ENCODE measurements at places on chromosomes 6 and 20.

DNA sequence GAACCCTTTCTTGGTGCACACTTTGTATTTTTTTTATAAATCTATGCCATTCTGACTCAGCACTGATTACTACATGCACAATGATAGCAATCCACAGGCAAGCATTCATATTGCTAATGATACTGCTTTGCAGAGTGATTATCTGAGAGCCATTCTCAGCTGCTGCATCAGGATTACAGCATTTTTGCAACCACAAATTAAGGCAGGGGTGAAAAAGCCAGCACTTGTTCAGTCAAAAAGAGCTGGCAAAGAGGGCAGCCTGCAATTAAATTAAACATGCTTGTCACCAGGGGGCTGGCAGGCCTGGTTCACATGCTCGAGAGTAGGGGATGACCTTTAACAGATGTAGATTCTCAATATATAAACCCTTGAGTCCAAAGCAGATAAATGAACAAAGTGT, 40.7 kb upstream of the SLC17A4 start:
- DNase-seq, result no peak

DNA sequence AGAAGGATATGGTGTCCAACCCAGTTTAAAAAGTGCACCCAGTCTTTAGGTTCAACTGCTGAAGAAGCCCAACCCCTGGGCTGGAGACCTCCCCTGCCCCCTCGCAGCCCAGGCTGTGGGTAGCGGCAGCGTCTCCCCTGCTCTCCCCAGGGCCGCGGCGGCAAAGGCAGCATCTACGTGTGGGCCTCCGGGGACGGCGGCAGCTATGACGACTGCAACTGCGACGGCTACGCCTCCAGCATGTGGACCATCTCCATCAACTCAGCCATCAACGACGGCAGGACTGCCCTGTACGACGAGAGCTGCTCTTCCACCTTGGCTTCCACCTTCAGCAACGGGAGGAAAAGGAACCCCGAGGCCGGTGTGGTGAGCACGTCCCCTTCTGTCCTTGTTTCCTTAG, 77.6 kb downstream of the BFSP1 start:
- no peak for DNase-seq

- no peak for DNase-seq
These were observed 16.4 kb downstream of the DEFB132 start for GRCh38 chr20:273884-274283.

GRCh38 chr6:169341706-169342105, 88.1 kb upstream of the THBS2 start:
- DNase-seq, result no peak

DNA sequence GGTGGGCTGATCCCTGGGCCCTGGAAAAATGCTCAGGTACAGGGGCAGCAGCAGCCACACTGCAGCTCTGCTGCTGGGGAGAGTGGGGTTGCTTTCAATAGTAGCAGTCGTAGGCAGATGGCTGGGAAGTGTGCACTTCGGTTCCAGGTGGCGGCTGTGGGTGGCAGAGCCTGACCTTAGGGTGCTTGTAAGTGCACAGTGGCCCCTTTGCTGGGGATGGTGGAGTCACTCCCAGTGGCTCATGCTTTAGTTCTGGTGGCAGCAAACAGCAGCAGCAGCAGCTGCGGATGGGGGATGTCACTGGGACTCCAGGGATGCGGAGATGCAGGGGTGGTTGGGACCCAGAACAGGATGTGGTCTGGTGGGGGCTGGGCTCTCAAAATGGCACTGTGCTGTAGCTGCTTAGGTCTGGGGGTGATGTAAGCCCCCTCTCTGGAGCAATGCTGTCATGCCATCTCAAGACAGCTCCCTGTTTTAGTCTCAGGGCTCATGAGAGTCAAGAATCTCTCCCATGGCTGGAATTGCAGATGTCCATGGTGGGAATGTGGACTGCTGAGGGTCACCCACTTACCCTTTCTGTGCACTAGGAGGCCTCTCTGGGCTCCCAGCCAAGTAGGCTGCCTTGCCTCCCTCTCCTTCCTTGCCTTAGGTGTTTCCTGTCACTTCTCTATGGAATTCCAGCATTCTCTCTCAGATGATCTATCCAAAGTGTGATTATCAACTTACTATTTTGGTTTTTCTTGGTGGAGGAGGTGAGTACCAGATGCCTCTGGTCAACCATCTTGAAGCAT, 146.7 kb upstream of the SLC22A23 start:
- DNase-seq, result no peak

- DNase-seq, result no peak
These were observed 2.3 kb downstream of the DTD1 start for GRCh38 chr20:18589941-18590674.

- DNase-seq, result peak; percentile 39
These were observed 6.4 kb upstream of the SLC12A5 start for GRCh38 chr20:46022411-46023147.

- DNase-seq, result no peak
These were observed 32.7 kb downstream of the TUBB2B start for GRCh38 chr6:3194535-3195419.

GRCh38 chr20:49037962-49038387, 8.1 kb upstream of the CSE1L start:
- no peak for DNase-seq

GRCh38 chr6:114068771-114069170, 97.8 kb upstream of the HDAC2 start:
- no peak for DNase-seq

- no peak for DNase-seq
These were observed 209.5 kb downstream of the KIF16B start for GRCh38 chr20:16363506-16364319.

- no peak for DNase-seq
These were observed 11.7 kb downstream of the TMEM244 start for GRCh38 chr6:129849456-129849855.

- no peak for DNase-seq
These were observed 73.1 kb downstream of the DNAAF9 start for GRCh38 chr20:3334156-3334943.

GRCh38 chr6:130116273-130116672, 97.9 kb downstream of the L3MBTL3 start:
- no peak for DNase-seq

DNA sequence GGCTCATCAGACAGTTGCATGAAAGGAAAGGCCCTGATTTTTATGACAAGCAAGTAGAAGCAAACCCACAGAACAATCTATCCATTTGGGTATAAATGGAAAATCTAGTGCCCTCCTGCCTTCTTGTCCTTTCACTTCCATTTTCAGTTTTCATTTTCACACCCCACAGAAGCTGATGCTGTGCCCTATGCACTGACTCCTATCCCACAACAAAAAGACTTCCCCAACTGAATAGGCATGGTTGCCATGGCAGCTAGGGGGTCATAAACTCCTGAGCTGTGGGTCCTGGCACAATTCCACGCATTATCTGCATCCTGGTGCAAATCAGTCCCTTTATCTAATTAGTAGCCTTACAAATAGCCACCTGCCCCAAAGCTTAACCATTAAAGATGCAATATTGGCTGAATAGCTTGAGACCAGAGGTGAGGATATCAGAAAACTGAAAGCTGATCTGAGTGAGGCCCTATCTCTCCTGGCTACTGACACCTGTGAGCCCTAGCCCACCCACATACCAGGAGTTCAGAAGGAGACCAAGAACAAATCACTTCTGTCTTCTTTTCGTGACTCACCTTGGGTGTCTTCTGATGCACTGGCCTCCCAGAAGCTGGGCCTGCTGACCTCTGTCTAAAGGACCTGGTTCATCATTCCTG, 34.9 kb upstream of the HEY2 start:
- DNase-seq, result no peak

- peak; percentile 63 for DNase-seq
These were observed 6.0 kb downstream of the SDC4 start for GRCh38 chr20:45341939-45342854.

- DNase-seq, result peak; percentile 30
These were observed 398.8 kb downstream of the ESR1 start for GRCh38 chr6:152206072-152206818.

DNA sequence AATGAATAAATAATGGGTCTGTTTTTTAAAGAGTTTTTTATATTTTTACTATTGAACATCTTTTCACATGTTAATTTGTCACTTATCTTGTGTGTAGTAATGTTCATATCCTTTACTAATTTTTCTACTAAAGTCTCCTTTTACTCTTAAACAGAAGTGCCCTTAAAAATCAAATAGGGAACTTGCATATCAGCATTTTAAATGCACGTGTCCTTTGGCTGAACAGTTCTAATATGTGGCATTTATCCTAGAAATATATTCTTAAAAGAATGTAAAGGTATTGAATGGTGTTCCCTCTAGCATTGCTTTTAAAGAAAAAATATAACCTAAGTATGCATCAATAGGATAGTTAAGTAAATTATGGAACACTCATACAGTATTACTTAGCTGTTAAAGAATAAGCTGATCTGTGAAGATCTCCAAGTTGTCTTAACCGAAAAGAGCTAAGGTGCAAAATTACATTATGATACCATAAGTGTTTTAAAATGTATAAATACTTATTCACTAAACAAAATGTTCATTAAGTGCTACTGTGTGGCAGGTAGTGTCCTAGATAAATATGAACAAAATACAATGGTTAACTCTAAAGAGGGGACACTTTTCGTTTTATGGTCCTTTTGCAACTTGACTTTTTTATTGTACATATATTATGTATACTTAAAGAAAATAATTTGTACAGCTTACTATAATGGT, 631 bp upstream of the PGBD1 start:
- DNase-seq, result no peak

- DNase-seq, result no peak
These were observed 145.8 kb upstream of the SNX9 start for GRCh38 chr6:157677235-157677634.

GRCh38 chr6:2055911-2056310, 189.5 kb downstream of the GMDS start:
- DNase-seq, result no peak

- DNase-seq, result peak; percentile 25
These were observed 99.4 kb downstream of the YTHDF1 start for GRCh38 chr20:63116412-63117106.

DNA sequence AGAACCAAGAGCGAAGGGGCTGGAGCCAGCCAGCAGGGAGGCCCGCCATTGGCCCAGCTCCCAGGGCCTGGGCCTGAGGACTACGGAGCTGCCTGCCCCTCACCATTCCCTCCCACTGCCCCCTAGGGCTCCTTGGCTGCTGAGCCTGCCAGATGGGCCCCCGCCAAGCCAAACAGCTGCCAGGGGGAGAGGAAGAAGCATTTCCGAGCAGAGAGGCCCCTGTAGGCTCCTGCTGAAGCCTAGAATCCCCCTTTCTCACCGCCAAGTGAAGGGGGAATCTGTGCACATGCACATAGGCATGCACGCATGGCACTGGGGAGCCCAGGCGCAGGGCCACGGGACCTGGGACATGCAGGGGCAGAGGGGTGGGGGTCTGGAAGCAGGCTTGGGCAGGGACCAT, 28.5 kb upstream of the MRPS18A start:
- DNase-seq, result peak; percentile 76

- peak; percentile 55 for DNase-seq
These were observed 7.8 kb upstream of the MRPS18A start for GRCh38 chr6:43695215-43695966.

GRCh38 chr6:147879031-147879580, 370.6 kb downstream of the SAMD5 start:
- no peak for DNase-seq

GRCh38 chr6:144317736-144318135, 32.6 kb downstream of the UTRN start:
- DNase-seq, result no peak

- DNase-seq, result no peak
These were observed 32.2 kb downstream of the MYLK4 start for GRCh38 chr6:2718334-2719092.

GRCh38 chr6:47420394-47421371, 56.9 kb upstream of the CD2AP start:
- DNase-seq, result no peak

DNA sequence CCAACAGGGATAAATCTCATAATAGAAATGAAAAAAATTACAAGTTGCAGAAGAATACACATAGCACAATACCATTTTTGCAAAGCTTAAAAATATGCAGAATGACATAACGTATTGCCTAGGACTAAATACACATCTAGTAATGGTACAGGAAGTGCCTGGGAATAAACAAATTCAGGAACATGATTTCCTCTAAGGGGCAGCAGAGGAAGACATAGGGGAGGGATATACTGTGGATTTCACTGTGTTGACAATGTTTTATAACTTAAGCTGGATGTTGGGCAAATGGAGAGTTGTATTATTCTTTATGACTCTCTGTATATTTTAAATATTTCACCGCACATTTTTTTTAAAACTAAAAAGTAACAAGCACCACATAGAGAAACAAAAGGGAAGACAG, 5.6 kb upstream of the GLO1 start:
- DNase-seq, result no peak

DNA sequence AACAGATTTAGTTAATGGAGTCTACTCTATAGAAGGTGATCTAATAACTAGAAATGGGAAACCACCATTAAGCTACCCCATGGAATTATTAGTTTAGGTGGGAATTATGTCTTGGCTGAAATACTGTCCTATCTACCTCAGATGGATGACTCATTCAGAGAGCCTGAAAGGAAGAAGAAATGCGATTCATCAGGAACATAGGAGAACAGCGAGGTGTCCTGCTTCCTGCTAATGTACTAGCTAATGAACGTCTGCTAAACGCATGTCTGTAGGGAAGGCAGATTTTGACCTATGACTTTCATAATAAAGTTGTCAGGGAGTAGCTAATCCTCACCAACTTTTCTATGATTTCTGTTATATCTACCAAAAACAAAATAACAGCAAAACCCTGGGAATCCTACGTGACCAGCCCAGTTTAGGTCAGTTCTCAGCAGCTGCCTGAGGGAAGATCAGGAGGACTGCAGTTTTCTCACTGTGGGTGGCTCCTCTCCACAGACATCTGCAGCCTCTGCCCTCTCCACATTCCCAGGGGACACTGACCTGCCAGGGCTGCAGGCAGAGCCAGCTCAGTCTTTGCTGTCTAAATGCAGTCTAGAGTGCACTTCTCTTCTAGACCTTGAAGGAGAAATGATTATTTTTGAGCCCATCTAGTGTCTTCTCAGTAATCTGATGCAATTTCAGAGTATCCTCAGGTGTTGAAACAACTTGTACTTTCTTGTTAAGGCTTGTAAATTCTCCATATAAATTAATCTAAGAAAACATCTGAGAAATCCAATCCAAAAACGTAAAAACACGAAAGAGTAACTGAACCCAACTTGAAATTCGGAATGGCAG, 18.1 kb upstream of the SFT2D1 start:
- no peak for DNase-seq
